Hematopoietic multipotent progenitor cell treated with erythropoietin and hydrocortisone succinate and interleukin-3 and kit ligand, for 17 days (in vitro differentiated cells): ENCODE measurements at places on chromosomes 1 and 21.

DNA sequence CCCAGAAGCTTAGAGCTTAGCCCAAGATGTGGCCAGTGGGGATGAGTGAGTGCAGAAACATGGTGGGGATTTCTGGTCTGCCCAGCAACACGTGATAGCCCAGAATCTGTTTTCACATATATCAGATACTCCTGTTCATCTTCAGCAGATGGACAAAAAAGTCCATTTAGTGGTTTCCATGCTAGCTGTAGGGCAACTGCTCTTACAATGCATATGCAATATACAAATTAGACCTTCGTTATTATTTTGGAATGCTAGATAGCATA lies 96.9 kb upstream of the SGIP1 start:
- DNase-seq, result no peak

DNA sequence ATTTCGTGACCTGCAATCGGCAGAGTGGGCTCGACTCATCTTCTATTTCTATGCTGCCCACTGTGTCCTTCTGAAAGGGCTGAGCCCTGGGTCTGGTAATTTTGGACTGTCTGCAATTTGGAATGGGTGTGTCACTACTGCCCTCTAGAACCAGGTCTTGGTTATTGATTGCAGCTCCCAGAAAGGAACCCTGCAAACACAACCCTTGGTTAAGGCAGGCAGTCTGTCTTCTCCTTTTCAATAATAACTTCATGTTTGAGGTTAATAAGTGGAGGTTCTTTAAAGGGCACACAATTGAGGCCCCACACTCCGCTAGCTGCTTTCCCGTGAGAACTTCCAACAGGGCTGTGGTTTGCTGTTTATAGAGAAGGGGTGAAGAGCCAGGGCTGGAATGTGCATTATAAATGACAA lies 79.9 kb upstream of the LYST start:
- no peak for DNase-seq

DNA sequence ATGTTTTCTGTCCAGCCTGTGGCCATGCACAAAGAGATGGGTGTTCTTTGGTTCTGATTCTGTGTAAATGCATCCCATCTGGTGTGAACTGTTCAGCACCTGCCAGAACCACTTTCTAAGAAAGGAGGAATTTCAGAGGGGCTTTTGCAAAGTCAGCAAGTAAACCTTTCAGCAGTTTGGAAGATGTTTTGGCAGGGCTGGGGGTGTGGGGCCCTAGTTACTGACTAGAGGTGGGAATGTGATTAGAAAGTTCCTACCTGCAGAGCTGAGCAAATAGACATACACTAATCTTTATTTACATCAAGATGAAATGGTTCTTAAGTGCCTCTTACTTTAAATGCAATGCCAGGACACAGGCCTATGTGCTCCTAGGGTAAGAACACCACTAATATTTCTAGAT lies 378.1 kb upstream of the USP24 start:
- DNase-seq, result no peak

GRCh38 chr1:117093870-117094621 lies 27.5 kb downstream of the TRIM45 start:
- DNase-seq, result peak; percentile 30

DNA sequence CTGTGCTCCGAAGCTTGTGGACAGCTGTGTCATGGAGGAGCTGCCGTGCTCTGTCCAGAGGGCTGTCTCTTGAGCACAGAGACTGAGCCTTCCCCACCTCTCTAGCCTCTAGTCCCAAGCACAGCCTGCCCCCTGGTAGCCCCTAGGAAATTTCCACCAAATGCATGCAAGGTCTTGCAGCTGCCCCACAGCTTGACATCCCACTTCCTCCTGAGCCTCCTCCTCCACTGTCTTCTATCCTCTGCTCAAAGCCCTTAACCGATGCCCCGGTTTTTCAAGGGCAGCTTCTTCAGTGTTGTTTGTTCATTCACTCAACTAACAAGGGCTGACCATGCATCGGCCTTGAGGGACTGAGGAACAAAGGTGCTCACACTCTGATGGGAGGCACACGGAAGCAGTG lies 20.6 kb upstream of the PROK1 start:
- DNase-seq, result no peak
